ENCODE measurements at places on chromosomes 16 and 17.
A peak's percentile ranks its signal among the peaks of the same experiment; 100 is the strongest.

- H3K4me3 ChIP-seq: no peak overlapping the region
- H3K27me3 ChIP-seq: peaks cover 30% of the 10 kb centered on the region
- no peak for DNase-seq
- peaks cover 10% of the 10 kb centered on the region for H3K4me1 ChIP-seq
- H3K27ac ChIP-seq: no peak overlapping the region
- H3K36me3 ChIP-seq: no peaks in the 10 kb centered on the region
Measured at GRCh38 chr17:6675201-6675825, 23.8 kb downstream of the C17orf100 start.

DNA sequence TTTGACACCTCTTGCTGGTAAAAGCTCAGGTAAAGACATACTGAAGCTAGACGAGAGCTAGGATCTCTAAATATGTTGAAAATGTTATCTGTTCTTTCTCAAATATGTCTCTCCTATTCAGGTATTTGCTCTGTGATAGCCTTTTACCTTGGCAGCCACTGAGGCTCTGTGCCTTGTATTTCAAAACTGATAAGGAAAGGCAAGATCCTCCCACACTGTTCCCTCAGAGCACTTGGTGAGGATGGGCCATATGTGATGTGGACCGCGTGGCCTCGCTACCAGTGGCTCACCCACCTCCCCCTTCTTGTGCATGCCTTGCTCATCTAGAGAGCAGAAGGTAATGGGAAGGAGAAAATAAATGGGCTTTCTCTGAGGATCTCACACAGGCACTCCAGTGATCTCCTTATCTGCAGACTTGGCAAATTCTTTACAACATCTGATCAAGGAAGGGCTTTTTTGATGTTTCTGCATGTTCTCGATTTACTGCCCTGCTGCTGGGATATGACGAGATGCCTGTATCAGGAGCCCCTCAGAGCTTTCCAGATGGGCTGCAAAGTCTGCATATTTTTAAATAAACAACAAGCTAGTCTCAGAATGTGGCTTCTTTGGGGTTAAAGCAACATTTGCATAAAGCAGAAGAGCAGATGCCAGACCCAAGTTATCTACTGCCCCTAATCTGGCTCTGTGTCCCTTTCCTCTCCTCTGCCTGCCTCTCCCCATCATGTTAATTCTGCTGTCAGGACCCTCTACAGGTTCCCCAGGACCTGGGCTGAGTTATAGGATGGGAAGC lies 16.9 kb downstream of the HOXB1 start:
- no peak overlapping the region for H3K4me3 ChIP-seq
- peak overlapping the region; percentile 5 for H3K27ac ChIP-seq
- H3K36me3 ChIP-seq: no peaks in the 10 kb centered on the region
- peaks cover 47% of the 10 kb centered on the region for H3K4me1 ChIP-seq

- H3K27me3 ChIP-seq: peaks cover 9% of the 10 kb centered on the region
- H3K36me3 ChIP-seq: no peaks in the 10 kb centered on the region
Measured at GRCh38 chr16:86642087-86642486, 63.7 kb downstream of the FOXL1 start.

GRCh38 chr16:82793528-82794245 lies 166.9 kb downstream of the CDH13 start:
- H3K36me3 ChIP-seq: no peaks in the 10 kb centered on the region
- no peak overlapping the region for H3K27ac ChIP-seq
- H3K27me3 ChIP-seq: no peaks in the 10 kb centered on the region
- DNase-seq: no peak
- H3K4me1 ChIP-seq: no peaks in the 10 kb centered on the region

- DNase-seq: no peak
- no peak overlapping the region for H3K4me3 ChIP-seq
- no peak overlapping the region for H3K27ac ChIP-seq
Measured at GRCh38 chr16:68187505-68187904, 48.4 kb downstream of the ESRP2 start.

DNA sequence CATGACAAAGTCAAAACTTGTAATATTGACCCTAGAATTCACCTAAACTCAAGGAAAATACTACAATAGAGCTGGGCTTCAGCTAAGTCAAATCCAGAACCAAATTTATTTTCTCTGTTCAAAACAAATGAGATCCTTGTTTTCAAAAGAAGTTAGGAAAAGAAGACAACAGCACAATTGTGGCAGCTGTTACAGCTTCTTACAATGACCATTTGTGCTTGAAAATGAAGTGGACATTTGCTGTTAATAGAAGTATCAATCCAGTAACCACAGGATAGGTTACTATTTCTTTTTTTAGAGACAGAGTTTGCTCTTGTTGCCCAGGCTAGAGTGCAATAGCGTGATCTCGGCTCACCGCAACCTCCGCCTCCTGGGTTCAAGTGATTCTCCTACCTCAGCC lies 44.4 kb downstream of the APPBP2 start:
- no peak overlapping the region for H3K4me3 ChIP-seq
- H3K36me3 ChIP-seq: no peaks in the 10 kb centered on the region
- no peak overlapping the region for H3K27ac ChIP-seq
- no peaks in the 10 kb centered on the region for H3K4me1 ChIP-seq

GRCh38 chr17:53607475-53607874 lies 215.3 kb upstream of the KIF2B start:
- H3K4me1 ChIP-seq: no peaks in the 10 kb centered on the region
- no peak for DNase-seq
- no peaks in the 10 kb centered on the region for H3K27me3 ChIP-seq
- no peak overlapping the region for H3K27ac ChIP-seq

DNA sequence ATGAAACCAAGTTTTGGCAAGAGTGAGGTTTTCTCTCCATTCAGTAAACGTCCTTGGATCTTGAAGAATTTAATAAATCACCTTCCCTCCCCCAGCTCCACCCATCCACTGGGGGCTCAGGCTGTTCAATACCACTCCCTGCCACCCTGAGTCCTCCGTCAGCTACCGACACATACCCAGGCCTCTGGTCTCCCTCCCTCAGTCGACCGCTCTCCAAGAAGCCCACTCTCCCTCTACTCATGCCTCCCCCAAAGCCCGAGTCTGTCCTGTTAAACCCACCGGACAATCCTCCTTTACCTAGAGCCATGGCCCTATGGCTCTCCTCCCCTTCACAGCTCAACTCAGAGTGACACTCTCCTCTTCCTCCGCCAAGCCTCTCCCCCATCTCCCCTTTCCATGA lies 19.7 kb upstream of the SLC4A1 start:
- no peaks in the 10 kb centered on the region for H3K36me3 ChIP-seq
- H3K4me3 ChIP-seq: no peak overlapping the region
- no peaks in the 10 kb centered on the region for H3K27me3 ChIP-seq
- DNase-seq: no peak
- H3K4me1 ChIP-seq: no peaks in the 10 kb centered on the region

DNA sequence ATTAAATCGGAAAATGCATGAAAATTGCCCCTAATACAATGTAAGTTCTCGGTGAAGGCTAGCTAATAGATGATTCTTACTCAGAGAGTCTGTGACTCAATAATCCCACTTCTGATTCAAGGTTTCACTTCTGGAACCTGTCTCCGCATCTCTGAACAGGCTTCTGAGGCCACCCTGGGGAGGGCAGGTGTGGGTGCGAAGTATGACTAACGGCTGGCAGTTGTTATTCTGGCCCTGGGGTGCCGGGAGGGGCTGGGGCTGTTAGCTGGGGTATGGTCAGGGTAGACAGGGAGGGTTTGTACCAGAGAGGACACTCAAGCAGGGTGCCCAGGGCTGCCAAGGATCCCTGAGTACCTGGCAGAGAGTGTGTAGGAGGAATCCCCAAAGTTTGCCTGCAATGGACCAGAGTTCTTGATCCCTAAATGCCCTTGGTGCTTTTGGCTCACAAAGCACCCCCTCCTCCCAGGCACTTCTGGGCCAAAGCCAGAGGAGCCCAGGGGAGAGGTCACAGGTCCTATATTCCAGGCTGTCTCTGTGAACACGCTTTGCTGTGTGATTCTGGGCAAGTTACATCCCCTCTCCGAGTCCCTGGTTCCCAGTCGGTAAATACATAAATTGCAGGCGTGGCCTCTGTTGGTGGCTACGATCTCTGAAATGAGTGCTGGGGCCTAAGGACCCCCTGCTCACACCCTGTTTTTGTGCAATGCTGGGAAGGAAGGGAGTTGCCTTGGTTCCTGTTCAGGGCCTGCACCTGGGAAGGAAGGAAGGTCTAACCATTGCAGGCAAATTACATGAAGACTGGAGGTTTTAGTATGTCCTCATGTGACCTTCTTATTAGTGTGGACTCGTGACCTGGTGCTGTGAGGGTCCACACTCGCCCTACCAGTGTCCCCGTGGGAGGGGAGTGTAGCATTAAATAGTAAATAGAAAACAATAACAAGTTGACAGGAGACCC lies 49.9 kb upstream of the CPNE2 start:
- peak overlapping the region; percentile 75 for H3K27ac ChIP-seq
- H3K36me3 ChIP-seq: no peaks in the 10 kb centered on the region
- peaks cover 54% of the 10 kb centered on the region for H3K4me1 ChIP-seq
- no peaks in the 10 kb centered on the region for H3K27me3 ChIP-seq
